ENCODE measurements at places on chromosomes 7 and 10. TPM values are rescaled to one million over a fixed set of nuclear protein-coding genes. Genes with fewer than 3 reads are reported as not detected.

CYP3A7 gene
- not detected for total RNA-seq

SLC25A40 gene
- 5.7 TPM for total RNA-seq

CDC14C gene
- total RNA-seq = not detected

LDB3 gene
- 0.12 TPM for total RNA-seq

COL28A1 gene
- total RNA-seq = 0.13 TPM

DLX5 gene
- not detected for total RNA-seq

AKR1C4 gene
- not detected for total RNA-seq

CCL26 gene
- total RNA-seq = not detected

GPR15LG gene
- total RNA-seq = not detected

NCF1 gene
- total RNA-seq = not detected

CALCR gene
- not detected for total RNA-seq

CLDN4 gene
- total RNA-seq = 0.13 TPM

FAM24B gene
- 3.7 TPM for total RNA-seq

RELN gene
- total RNA-seq = 1.3 TPM

ZNF775 gene
- 3.3 TPM for total RNA-seq

CCDC172 gene
- not detected for total RNA-seq

EPDR1 gene
- 51.2 TPM for total RNA-seq

MYPN gene
- 0.26 TPM for total RNA-seq

MTERF1 gene
- 9.9 TPM for total RNA-seq

FASTK gene
- 72.1 TPM for total RNA-seq

ASAH2 gene
- total RNA-seq = 0.26 TPM

ERVW-1 gene
- not detected for total RNA-seq

CUX1 gene
- total RNA-seq = 45.4 TPM

CDNF gene
- total RNA-seq = 2.1 TPM

TRIM74 gene
- total RNA-seq = 0.06 TPM

AKR1D1 gene
- not detected for total RNA-seq

CPN1 gene
- total RNA-seq = not detected

PON2 gene
- total RNA-seq = 46.8 TPM
